Amniotic stem cell (primary cell): ENCODE measurements at places on chromosomes 2 and 18.

DNA sequence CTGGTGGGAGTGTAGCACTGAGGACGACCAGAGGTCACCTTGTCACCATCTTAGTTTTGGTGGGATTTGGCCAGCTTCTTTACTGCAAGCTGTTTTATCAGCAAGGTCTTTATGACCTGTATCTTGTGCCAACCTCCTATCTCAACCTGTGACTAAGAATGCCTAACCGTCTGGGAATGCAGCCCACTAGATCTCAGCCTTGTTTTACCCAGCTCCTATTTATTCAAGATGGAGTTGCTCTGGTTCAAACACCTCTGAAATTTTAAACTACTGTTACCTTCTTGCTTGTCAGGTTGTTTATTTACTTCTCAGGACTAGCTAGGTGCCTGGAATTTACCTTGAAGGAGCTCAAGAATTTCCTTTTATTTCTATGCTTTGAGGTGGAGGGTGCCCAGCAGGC, 9.5 kb upstream of the KCNG3 start:
- no peak for DNase-seq

GRCh38 chr2:130720528-130720927, 8.3 kb upstream of the GPR148 start:
- no peak for DNase-seq

GRCh38 chr2:98269274-98269673, 77.0 kb upstream of the CNGA3 start:
- peak; percentile 24 for DNase-seq

- peak; percentile 86 for DNase-seq
Observed at GRCh38 chr2:67650291-67651133, 253.4 kb downstream of the ETAA1 start.

- DNase-seq: no peak
Observed at GRCh38 chr2:72263043-72263775, 115.5 kb upstream of the CYP26B1 start.

- no peak for DNase-seq
Observed at GRCh38 chr2:121485039-121485438, 45.6 kb upstream of the RNU4ATAC start.
